ENCODE measurements at places on chromosomes 1 and 21.

DNA sequence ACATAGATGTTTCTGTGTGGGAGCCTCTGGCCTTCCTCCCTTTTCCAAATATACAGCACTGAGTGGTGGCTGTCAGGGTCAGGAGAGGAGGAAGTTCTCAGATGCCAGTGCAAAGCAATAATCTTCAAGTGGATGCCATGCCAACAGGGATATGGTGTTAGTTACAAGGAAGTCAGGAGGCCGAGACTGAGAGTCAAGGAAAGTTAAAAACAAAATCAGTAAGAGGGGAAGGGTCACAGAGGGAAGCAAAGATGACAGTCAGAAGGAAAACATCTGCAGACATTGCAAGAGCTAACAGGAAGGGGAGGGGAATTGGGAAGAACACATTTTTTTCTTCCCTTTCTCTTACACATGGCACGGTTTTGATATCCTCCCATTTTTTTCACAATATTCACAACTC lies 691.4 kb downstream of the ADGRL2 start:
- no peak for DNase-seq

GRCh38 chr1:228088586-228089498 lies 6.3 kb downstream of the ARF1 start:
- DNase-seq = no peak

- DNase-seq = no peak
Observed at GRCh38 chr1:148362216-148362611, 120.9 kb downstream of the PPIAL4G start.

DNA sequence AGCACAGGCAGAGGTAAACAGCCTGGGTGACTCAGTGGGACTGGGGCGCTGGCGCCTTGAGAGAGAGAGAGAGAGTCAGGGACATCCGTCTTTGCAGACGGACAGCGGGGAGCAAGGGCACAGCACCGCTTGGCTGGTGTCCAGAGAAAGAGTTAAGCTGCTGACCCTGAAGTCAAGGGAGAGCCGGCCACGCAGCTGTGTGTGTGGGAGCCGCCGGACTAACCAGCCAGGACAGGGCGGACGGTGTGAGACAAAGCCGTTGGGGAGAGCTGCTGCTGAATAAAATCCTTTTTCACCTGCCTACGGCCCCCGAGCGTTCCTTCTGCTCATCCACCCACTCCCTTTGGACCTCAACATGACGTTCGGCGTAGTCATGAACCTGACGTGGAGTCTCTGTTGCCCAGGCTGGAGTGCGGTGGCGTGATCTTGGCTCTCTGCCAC lies 14.5 kb downstream of the CFAP74 start:
- no peak for DNase-seq
